Immature natural killer cell (primary cell): ENCODE measurements at places on chromosomes 11 and 22. TPM values are rescaled to one million over a fixed set of nuclear protein-coding genes. Genes with fewer than 3 reads are reported as not detected.

Gene OR8D1
- not detected for polyA plus RNA-seq

Gene VSIG10L2
- not detected for polyA plus RNA-seq

Gene KCNJ11
- not detected for polyA plus RNA-seq

Gene TSSK2
- polyA plus RNA-seq = not detected

Gene ESAM
- 0.30 TPM for polyA plus RNA-seq

Gene POU2AF1
- not detected for polyA plus RNA-seq

Gene OR51I2
- polyA plus RNA-seq = not detected
